ENCODE measurements at places on chromosomes 2 and 18. TPM values are rescaled to one million over a fixed set of nuclear protein-coding genes. Genes with fewer than 3 reads are reported as not detected.

DNA sequence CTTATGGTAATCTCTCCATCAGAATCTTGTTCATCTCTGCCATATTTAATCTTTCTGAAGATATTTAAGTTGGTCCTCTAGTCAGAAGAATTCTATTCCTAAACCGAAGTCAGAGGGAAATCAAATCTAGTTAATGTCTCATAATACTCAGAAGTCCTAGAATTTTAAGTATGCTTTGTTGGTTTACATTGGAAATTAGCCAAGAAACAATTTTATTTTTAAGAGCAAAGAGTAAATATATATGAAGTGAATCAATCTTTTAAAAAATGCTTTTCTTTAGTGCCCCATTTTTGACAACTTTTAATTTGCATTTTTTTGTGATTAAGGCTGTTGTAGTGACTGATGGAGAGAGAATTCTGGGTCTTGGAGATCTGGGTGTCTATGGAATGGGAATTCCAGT lies 38.1 kb downstream of the ME2 start:
- H3K36me3 ChIP-seq: no peaks in the 10 kb centered on the region
- H3K27me3 ChIP-seq: no peaks in the 10 kb centered on the region
- DNase-seq: no peak
- no peak overlapping the region for H3K27ac ChIP-seq
- no peak overlapping the region for H3K4me3 ChIP-seq

DNA sequence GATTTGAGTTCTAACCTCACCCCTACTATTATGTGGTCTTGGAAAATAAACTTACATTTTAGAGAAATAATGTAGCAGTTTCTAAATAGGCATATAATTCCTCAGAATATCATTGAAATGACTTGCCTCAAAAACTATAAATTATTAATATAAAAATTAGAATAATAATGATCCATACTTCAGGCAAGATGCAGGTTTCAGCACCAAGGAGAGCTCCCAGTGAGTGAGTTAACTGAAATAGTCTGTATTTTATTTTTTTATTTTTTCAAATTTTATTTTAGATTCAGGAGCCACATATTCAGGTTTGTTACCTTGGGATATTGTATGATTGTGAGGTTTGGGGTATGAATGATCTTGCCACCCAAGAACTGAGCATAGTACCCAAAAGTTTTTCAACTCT lies 472.2 kb upstream of the DCC start:
- no peak overlapping the region for H3K4me3 ChIP-seq
- H3K36me3 ChIP-seq: no peaks in the 10 kb centered on the region
- no peak overlapping the region for H3K27ac ChIP-seq
- no peak for DNase-seq

The SIGLEC15 gene
- total RNA-seq: not detected

GRCh38 chr18:49473721-49474120 lies 13.3 kb upstream of the DYM start:
- H3K27me3 ChIP-seq: no peaks in the 10 kb centered on the region
- no peaks in the 10 kb centered on the region for H3K36me3 ChIP-seq
- H3K4me1 ChIP-seq: peaks cover 3% of the 10 kb centered on the region
- H3K27ac ChIP-seq: no peak overlapping the region

The HNMT gene
- 76.5 TPM for total RNA-seq

- no peak overlapping the region for H3K4me3 ChIP-seq
- H3K36me3 ChIP-seq: no peaks in the 10 kb centered on the region
- no peak overlapping the region for H3K27ac ChIP-seq
- peaks cover 7% of the 10 kb centered on the region for H3K4me1 ChIP-seq
- no peak for DNase-seq
These were observed 19.7 kb downstream of the NCOA1 start for GRCh38 chr2:24510771-24511170.

DNA sequence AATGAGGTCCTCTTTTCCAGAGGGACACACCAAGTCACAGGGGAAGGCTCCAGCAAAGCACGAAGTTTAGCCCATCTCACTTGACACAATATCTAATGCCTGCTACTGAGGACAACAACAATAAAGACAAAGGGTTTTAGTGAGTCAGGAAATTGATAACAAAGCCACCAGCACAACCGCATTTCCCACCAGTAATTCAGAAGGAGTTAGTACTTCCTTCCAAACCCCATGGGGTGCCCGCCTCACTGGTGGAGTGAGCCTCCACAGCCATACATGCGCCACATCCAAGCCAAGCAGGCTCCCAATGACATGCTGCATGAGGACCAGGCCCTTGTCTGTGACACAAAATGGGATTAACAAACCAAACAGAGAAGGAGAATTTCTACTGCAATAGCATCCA lies 40.1 kb downstream of the MRPL35 start:
- H3K4me3 ChIP-seq: no peak overlapping the region
- no peak overlapping the region for H3K27ac ChIP-seq
- H3K36me3 ChIP-seq: no peaks in the 10 kb centered on the region
- H3K4me1 ChIP-seq: no peaks in the 10 kb centered on the region
- DNase-seq: no peak

DNA sequence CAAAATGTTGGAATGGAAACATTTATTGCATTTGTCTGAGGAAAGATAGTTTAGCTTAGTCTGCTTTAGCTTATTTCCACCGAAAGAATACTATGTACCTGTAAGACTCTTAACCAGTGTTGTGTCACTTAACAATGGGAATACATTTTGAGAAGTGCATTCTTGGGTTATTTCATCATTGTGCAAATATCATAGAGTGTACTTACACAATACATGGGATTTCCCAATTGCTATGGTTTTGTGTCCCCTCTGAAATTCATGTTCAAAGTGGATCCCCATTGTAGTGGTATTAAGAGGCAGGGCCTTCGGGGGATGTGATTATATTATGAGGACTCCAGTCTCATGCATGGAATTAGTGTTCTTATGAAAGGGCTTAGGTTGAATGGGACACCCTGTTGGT lies 249.4 kb upstream of the UBE2E3 start:
- no peaks in the 10 kb centered on the region for H3K4me1 ChIP-seq
- no peak for DNase-seq
- H3K27me3 ChIP-seq: no peaks in the 10 kb centered on the region
- H3K4me3 ChIP-seq: no peak overlapping the region
- no peaks in the 10 kb centered on the region for H3K36me3 ChIP-seq

- no peaks in the 10 kb centered on the region for H3K4me1 ChIP-seq
- H3K27me3 ChIP-seq: no peaks in the 10 kb centered on the region
- no peak for DNase-seq
- no peak overlapping the region for H3K27ac ChIP-seq
- H3K4me3 ChIP-seq: no peak overlapping the region
- no peaks in the 10 kb centered on the region for H3K36me3 ChIP-seq
These were observed 15.2 kb upstream of the CHRNA1 start for GRCh38 chr2:174779361-174779928.

GRCh38 chr18:55229682-55230081 lies 270.4 kb upstream of the CCDC68 start:
- H3K4me3 ChIP-seq: no peak overlapping the region
- no peaks in the 10 kb centered on the region for H3K27me3 ChIP-seq
- no peak overlapping the region for H3K27ac ChIP-seq
- no peak for DNase-seq
- no peaks in the 10 kb centered on the region for H3K36me3 ChIP-seq

GRCh38 chr2:210128961-210129360 lies 42.2 kb downstream of the KANSL1L start:
- H3K27me3 ChIP-seq: no peaks in the 10 kb centered on the region
- no peak overlapping the region for H3K27ac ChIP-seq
- no peak for DNase-seq
- H3K36me3 ChIP-seq: no peaks in the 10 kb centered on the region

DNA sequence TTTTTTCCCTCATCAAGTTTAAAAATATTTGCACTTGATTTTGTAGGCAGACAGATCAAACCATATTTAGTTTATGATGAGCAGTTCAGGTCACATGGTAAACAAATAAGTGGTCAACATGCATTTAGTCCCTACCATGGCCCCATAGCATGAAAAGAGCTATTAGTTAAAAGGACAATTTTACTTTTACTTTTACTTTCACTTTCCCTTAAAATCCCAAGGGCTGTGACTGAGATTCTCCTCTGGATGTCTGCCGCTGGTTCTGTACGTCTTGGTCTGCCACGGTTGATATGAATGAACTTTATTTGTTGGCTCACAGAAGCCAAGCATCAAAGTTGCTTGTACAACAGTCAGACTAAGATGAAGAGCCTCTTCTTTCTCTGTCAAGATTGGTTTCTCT lies 626.2 kb upstream of the CDH7 start:
- no peaks in the 10 kb centered on the region for H3K4me1 ChIP-seq
- H3K27ac ChIP-seq: no peak overlapping the region
- no peak overlapping the region for H3K4me3 ChIP-seq
- no peaks in the 10 kb centered on the region for H3K27me3 ChIP-seq
- H3K36me3 ChIP-seq: no peaks in the 10 kb centered on the region
- no peak for DNase-seq

- no peak within 1 kb of the TSS for H3K27ac ChIP-seq
- peaks cover 4% of the 10 kb centered on the region for H3K4me1 ChIP-seq
- no peak for DNase-seq
- no peaks in the 10 kb centered on the region for H3K27me3 ChIP-seq
These were observed 106.3 kb upstream of the CD302 start for GRCh38 chr2:159904127-159904958.

DNA sequence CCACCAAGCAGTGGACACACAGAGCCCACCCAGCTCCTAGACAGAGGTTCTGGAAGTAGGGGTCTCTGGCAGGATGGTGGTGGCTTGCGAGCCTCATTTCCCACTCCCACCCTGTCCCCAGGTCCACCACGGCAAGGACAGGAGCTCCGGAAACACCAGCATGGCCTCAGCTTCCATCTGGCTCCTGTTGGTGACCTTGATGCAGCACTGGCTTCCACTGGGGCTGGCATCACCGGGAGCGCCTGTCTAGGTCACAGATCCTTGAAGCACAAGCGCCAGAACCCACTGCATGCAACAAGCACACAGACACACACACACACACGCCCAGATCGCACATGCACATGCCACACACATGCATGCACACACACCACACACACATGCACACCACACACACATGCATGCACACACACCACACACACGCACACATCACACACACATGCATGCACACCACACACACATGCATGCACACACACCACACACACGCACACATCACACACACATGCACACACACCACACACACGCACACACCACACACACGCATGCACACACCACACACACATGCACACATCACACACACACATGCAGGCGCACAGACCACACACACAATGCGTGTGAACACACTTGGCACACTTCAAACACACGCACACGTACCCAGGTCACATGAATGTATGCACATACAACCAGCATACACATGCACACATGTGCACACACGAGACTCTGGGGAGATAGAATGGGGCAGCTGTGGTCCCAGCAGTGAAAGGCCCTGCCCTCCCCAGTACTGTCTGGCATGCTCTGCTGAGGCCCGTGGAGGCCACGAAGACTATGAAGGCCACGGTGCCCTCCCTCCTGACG lies 63.7 kb downstream of the TWIST2 start:
- DNase-seq: peak; percentile 24
- H3K4me3 ChIP-seq: no peak overlapping the region
- H3K36me3 ChIP-seq: no peaks in the 10 kb centered on the region
- H3K4me1 ChIP-seq: peaks cover 8% of the 10 kb centered on the region
- H3K27ac ChIP-seq: no peak overlapping the region
- no peaks in the 10 kb centered on the region for H3K27me3 ChIP-seq

DNA sequence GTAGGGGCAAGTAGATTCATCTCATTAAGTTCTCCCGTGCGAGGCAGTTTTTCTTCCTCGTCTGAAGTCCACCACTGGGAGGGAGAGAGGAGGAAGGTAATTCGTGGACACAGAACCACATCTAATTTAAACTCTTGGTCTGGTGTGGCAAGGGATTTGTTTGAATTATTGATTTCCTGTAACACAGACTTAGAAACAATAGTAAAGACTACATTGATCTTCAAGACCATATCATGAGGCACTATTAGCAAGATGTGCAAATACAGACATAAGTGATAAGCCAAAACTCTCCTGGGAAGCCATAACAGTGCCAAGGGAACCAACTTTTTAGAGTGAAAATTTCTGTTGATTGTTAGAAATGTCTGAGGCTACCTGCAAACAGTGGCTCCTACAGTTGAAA lies 158.6 kb downstream of the ALPK2 start:
- no peaks in the 10 kb centered on the region for H3K36me3 ChIP-seq
- no peaks in the 10 kb centered on the region for H3K4me1 ChIP-seq
- no peaks in the 10 kb centered on the region for H3K27me3 ChIP-seq
- no peak overlapping the region for H3K27ac ChIP-seq
- no peak for DNase-seq
- H3K4me3 ChIP-seq: no peak overlapping the region

GRCh38 chr2:62692225-62692624 lies 13.3 kb upstream of the EHBP1 start:
- no peak for DNase-seq
- H3K36me3 ChIP-seq: no peaks in the 10 kb centered on the region
- H3K27me3 ChIP-seq: no peaks in the 10 kb centered on the region
- H3K4me1 ChIP-seq: no peaks in the 10 kb centered on the region
- H3K27ac ChIP-seq: no peak overlapping the region
- no peak overlapping the region for H3K4me3 ChIP-seq

The CFC1 gene
- total RNA-seq: not detected

DNA sequence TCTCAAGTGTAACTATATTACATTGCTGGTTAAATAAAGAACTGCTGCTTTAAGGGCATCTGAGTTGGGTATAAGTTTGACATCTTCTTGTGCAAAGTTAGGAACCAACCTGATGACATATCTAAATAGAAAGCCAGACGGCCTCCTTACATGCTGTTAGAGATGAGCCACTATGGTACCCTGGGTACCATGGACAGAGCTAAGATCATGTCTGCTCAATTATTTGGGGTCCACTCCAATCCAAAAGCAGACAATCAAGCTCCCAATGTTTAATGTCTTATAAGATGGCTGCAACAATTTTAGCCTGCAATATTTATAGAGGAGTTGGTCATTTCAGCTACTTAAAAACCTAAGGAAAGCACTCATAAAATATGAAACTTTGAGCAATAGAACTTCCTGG lies 86.2 kb downstream of the UPP2 start:
- H3K27me3 ChIP-seq: no peaks in the 10 kb centered on the region
- no peak overlapping the region for H3K4me3 ChIP-seq
- H3K36me3 ChIP-seq: no peaks in the 10 kb centered on the region

- H3K27me3 ChIP-seq: no peaks in the 10 kb centered on the region
- H3K4me1 ChIP-seq: peaks cover 2% of the 10 kb centered on the region
- no peak overlapping the region for H3K27ac ChIP-seq
- no peak for DNase-seq
These were observed 16.0 kb downstream of the PDCD1 start for GRCh38 chr2:241842620-241843211.

GRCh38 chr2:50118905-50119702 lies 912.8 kb downstream of the NRXN1 start:
- no peaks in the 10 kb centered on the region for H3K36me3 ChIP-seq
- no peak for DNase-seq
- H3K4me3 ChIP-seq: no peak overlapping the region
- no peaks in the 10 kb centered on the region for H3K27me3 ChIP-seq

- H3K27ac ChIP-seq: no peak overlapping the region
- DNase-seq: no peak
- H3K4me3 ChIP-seq: no peak overlapping the region
- no peaks in the 10 kb centered on the region for H3K36me3 ChIP-seq
- H3K4me1 ChIP-seq: no peaks in the 10 kb centered on the region
These were observed 73.9 kb upstream of the NFATC1 start for GRCh38 chr18:79321625-79322405.

- H3K27me3 ChIP-seq: no peaks in the 10 kb centered on the region
- peak; percentile 44 for DNase-seq
- no peaks in the 10 kb centered on the region for H3K36me3 ChIP-seq
- H3K4me3 ChIP-seq: no peak overlapping the region
These were observed 6.9 kb upstream of the PARD3B start for GRCh38 chr2:204538182-204539018.

Measured in ovary (tissue), 10 donors.